ENCODE measurements at places on chromosomes 16 and 17.
A peak's percentile ranks its signal among the peaks of the same experiment; 100 is the strongest.

DNA sequence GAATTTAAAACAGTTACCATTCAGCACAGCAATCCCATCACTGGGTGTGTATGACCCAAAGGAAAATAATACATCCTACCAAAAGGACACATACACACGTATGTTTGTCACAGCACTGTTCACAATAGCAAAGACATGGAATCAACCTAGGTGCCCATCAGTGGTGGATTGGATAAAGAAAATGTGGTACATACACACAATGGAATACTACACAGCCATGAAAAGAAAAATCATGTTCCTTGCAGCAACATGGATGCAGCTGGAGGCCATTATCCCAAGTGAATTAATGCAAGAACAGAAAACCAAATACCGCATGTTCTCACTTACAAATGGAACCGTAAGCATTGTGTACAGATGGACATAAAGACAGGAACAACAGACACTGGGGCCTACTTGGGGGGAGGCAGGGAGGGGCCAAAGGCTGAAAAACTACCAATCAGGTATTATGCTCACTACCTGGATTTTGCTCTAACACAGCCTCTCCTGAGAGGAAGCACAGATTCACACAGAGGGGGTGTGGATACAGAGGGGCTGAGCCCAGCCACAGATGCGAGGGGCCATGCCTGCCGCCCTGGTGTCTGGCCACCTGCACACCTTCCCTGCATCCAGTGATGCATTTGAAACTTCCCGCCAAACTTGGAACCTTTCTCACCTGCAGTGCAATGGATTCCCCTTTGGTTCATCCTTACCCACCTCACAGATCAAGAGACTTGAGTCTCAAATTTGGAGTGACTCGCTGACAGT lies 55.9 kb downstream of the USP22 start:
- DNase-seq = no peak

GRCh38 chr17:74566132-74566753 lies 1.1 kb downstream of the CD300H start:
- DNase-seq = no peak

DNA sequence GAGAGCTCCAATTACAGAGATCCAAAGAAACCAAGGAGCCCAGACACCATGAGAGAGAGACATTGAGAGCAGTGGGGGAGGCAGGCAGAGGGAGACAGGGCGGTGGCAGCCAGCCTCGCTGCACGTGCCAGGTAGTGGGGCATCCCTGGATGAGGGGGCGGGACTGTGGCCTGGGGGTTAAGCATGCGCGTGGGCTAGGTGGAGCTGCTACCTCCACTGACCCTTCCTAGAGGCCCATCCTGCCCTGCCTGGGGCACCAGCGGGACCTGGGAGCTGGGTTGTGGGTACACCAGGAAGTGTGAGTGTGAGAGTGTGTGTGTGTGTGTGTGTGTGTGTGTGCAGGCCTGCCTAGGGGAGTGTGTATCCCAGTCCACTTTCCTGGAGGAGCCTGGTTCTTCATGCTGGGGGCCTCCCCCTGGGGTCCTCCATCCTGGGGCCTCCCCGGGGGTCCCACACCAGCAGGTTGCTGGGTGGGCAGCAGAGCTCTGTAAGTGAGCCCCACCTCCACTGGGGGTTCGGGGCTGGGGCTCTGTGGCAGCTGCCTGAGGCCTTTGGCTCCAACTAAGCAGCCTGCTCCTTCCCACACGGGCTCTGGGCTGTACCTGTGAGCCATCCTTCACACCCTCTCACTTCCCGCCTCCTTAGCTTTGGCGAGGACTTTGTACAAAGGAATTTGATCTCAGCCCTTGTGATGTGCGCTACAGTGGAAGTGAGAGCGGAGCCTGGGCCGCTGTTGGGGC lies 127.4 kb downstream of the IRF8 start:
- no peak for DNase-seq

GRCh38 chr16:51773071-51773890 lies 622.2 kb upstream of the SALL1 start:
- no peak for DNase-seq

DNA sequence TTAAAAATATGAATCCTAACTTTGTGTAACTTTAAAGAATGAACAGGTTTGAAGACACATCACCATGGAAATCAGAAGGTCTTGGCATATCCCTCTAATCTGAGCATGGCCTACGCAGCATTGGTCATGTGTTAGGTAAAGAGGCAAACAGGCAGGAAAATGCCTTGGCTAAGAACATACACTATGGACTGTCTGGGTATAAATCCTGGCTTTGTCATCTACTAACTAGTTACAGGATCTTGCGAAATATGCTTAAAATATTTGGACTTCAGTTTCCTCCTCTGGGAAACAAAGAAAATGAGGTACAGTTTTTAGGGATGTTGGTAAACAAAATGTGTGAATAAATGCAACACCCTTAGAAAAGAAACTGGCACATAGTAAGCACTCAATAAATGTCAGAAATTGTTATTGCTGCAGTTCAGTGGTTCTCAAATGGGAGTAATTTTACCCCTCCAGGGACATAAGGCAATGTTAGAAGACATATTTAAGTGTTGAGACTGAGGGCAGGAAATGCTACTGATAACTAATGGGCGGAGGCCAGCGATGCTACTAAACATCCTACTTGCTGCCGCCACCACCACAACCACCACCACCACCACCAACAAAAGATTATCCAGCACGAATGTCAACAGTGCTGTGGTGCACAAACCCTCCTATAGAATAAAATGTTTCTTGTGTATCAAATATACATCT lies 770.8 kb upstream of the SOX9 start:
- no peak for DNase-seq

DNA sequence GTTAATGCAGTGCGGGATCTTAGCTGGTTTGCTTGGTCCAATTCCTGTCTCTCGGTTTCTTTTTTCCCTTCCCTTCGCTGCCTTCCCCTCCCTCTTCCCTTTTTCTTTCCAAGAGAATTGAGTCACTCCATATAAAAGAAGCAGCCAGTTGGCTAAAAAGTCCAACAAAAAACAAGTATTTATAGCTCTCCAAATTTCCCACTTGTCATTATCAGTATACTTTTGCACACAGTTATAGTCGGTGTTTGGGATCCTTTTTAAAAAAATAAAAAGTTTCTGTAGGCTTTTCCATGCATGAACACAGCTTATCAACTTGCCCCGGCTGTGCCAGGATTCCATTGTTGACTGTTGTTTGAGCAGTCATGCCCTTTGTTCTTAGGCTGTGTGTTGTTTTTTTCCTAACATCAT lies 24.9 kb downstream of the HMOX2 start:
- DNase-seq = no peak

DNA sequence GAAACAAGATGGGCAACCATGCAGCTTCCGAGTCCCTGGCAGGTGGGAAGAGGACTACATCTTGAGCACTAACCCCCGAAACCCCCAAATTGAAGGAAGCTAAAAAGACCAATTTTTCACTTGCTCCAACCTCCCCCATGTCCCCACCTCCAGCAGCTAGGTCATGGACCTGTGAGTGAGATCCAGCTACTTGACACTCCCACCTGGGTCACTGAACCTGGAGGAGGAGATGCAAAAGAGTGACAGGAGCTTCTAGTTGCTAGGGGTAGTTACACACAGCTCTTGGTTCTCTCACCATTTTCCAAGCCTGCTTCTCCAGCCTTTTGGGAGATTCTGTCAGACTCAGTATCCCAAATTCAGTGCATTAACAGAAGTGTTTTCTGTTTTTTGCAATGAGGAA lies 11.2 kb downstream of the PDZD9 start:
- no peak for DNase-seq

GRCh38 chr16:12000032-12000431 lies 23.5 kb downstream of the SNX29 start:
- DNase-seq = no peak

DNA sequence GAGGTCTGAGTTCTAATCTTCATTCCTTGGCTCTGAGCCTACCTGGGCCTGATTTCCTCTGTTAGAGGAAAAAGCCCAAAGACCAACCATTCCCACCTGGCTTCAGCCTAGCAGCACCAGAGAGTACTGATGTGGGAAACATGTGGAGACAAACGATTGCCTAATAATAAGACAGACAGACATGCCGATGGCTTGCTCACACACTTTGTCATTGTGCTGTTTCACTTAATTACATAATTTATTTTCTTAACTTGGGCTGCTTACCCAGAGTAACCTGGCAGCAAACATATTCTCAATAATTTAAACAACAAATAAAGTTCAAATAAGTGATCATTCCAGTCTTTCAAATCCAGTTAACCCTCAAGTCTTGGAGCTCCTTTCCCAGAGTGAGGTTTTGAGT lies 83.4 kb downstream of the MAF start:
- DNase-seq = no peak

DNA sequence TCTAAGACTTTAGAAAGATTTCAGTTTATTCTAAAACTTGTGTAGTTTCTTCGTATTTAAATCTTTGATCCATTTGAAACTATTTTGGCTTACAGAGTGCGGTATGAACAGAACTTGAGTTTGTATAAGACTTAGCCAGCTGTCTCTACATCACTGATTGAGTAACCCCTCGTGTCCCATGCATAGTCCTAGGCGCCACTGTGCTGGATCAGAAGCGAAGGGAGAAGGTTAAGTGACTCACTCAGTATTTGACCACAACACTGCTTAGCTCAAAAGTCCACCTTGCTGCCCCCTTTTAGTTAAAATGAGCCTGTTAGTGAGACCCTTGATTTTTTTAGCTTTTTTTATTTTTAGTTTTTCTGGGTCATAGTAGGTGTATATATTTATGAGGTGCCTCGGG lies 28.4 kb downstream of the CD300LB start:
- no peak for DNase-seq

DNA sequence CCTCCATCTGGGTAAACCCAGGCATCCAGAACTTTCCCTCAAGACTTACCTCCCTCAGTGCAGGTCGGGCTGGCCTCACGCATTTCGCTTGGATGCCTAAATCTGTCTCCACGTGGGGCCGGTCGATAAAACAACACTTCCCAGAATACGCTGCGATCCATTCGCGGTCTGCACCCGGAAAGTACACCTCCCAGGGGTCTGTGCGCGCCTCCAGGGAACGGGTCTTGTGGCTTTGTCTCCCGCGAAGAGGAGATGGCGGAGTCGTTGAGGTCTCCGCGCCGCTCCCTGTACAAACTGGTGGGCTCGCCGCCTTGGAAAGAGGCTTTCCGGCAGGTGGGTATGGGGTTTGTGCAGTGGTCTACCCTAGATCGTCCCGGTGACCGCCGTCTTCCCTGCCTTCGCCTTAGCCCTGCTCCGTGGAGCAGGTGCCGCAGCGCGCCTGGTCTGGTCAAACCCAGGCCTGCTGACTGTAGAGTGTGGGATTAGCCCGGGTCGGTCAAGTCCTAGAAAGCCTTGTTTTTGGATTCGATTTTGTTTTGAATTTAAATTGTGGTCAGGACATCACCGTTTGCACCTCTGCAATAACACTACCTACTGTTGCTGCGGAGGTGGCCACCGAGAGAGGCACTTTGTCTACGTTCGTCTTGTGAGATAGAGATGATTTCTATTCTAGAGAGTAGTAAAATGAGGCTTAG lies at the start of gene RPAIN:
Gene RPAIN (plus strand): TSS at position 224 of the 695 bp plus-strand sequence. CDS start 29 bp downstream, at position 253.
- DNase-seq = peak; percentile 75

DNA sequence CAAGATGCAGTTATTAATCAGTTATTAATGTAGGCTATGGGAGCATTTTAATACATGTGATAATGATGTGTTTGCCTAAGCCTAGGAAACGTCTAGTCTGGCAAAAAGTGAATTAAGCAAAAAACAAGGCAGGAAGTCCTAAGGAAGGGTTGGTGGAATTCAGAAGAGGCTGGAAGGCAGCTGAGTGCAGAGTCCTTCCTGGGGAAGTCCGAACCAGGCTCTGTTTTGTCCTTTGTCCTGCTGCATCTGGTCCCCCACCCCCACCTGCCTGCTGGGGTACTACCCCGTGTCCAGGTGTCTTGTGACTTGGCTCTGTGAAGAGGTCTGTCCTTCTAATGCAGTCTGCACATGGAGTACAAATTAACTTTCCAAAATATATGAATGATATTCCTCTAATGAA lies 1.5 kb upstream of the MYH10 start:
- no peak for DNase-seq

DNA sequence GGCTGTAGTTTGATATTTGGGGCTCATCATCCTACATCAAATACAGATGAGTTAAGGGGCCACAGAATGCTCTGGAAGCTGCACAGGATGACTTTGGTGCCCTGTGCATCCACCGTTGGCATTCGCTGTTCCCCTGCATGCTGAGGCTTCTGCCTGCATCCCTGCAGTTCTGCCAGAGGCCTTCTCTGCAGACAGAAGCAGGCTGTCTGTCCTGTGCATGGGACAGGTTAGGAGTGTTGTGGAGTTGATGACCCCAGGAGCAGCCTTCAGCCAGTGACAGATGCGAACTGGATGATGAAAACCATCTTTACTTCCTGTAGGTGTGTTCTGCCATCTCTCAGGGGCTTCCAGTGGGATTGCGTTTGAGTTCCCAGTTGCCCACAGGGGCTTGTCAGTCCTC lies 13.6 kb upstream of the TNS4 start:
- DNase-seq = no peak

DNA sequence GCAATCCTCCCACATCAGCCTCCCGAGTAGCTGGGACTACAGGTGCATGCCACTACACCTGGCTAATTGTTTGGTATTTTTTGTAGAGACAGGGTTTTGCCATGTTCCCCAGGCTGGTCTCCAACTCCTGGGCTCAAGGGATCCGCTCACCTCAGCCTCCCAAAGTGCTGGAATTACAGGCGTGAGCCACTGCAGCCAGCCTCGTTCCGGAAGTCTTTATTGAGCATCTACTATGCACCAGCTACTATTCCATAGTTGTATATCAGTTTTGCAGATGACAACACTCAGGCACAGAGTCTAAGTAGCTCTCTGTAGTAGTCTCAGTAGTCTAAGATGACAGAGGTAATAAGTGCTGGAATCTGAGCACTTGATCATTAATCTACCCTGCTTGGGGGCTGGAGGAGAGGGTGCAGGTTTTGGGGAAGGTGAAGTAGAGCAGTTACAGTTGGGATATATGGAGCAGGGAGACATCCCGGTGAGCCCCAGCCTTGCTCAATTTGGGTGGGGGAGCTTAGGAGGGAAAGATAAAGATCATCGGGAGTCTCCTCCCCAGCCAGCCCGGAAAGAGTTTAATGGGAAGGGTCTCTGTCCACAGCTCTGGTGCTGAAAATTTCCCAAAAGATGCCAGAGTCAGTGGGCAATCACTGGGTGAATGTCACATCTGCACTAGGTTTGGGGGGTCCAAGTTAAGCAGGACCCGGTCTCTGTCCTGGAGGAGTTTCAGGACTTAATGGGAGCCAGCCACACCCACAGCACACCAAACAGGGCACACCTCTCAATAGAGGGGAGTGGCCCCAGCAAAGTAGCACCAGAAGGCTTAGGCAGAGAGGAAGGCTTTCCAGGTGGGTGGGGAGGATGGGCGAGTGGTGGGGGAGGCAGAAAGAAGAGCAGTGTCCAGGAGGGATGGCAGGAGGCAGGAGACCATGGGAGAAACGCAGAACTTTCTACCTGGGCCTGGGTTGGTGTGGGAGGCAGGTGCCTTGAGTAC lies 1.7 kb downstream of the OTOP3 start:
- no peak for DNase-seq

All from stimulated activated CD8-positive, alpha-beta memory T cell treated with anti-CD3 and anti-CD28 coated beads, Interleukin-15, amount 100 ng/mL, for 48 hours (primary cell).